ENCODE measurements at places on chromosomes 4 and X.

GRCh38 chr4:147361726-147362125 lies 119.2 kb upstream of the EDNRA start:
- DNase-seq = no peak

DNA sequence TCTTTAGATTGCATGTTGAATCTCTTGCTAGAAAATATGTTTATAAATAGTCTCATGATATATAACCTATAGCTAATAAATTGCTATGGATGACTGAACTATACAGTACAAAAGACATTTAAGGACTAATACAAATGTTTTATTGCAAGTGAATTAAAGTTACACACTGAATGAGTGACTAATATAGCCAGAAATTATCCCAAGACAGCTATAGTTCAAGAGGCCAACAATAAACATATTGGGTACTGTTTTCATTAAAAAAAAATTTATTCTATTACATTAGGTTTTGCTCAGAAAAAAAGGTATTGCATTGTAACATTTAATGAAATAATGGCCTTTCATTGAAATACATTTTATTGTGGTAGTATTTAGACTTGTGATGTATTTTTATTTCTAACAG lies 819.1 kb downstream of the TRIML1 start:
- DNase-seq = no peak

GRCh38 chrX:136665258-136665900 lies 17.4 kb downstream of the CD40LG start:
- no peak for DNase-seq

GRCh38 chr4:184349283-184350039 lies 124.9 kb downstream of the IRF2 start:
- DNase-seq = no peak

GRCh38 chr4:113328514-113328913 lies 279.1 kb downstream of the ANK2 start:
- DNase-seq = no peak

DNA sequence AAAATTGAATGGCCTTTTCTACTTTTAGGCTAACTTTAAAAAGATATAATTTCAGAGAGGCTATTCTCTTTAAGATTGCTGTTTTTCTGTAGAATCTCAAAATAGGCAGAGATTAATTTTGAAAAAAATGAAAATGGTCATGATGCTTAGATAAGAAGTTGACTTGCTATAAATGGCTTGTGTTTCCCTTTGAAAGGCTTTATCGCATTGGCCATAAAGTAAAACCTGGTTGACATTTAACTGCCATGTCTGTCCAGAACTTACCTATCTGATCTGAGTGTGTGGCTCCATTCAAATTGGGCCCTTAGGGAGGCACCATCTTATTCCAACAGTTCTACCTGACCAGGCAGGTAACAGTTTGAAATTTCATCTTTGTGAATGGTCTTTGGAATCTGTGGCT lies 56.1 kb downstream of the AFF2 start:
- DNase-seq = no peak

- DNase-seq = peak; percentile 64
These were observed 3.4 kb downstream of the TFE3 start for GRCh38 chrX:49039598-49040375.

Measured in SHP77 (cell line).